Tibial artery (tissue), 4 donors: ENCODE measurements at places on chromosomes 1 and 21.
A peak's percentile ranks its signal among the peaks of the same experiment; 100 is the strongest.

- no peaks in the 10 kb centered on the region for H3K36me3 ChIP-seq
- no peaks in the 10 kb centered on the region for H3K4me1 ChIP-seq
- DNase-seq, result no peak
- H3K27me3 ChIP-seq, result no peaks in the 10 kb centered on the region
- no peak overlapping the region for H3K4me3 ChIP-seq
Observed at GRCh38 chr1:57204091-57204490, 219.8 kb downstream of the DAB1 start.

GRCh38 chr21:17981060-17981740 is 162.0 kb upstream of the C21orf91 start:
- no peaks in the 10 kb centered on the region for H3K4me1 ChIP-seq
- no peak overlapping the region for H3K27ac ChIP-seq

- no peaks in the 10 kb centered on the region for H3K27me3 ChIP-seq
- no peak overlapping the region for H3K4me3 ChIP-seq
- peak overlapping the region; percentile 77 for H3K27ac ChIP-seq
- H3K36me3 ChIP-seq, result no peaks in the 10 kb centered on the region
Observed at GRCh38 chr1:156659661-156659987, 17.6 kb downstream of the NES start.

- H3K4me3 ChIP-seq, result no peak overlapping the region
- DNase-seq, result no peak
- H3K36me3 ChIP-seq, result no peaks in the 10 kb centered on the region
- H3K27me3 ChIP-seq, result no peaks in the 10 kb centered on the region
- H3K27ac ChIP-seq, result no peak overlapping the region
- no peaks in the 10 kb centered on the region for H3K4me1 ChIP-seq
Observed at GRCh38 chr1:86387916-86388627, 8.1 kb downstream of the ODF2L start.

- H3K4me1 ChIP-seq, result peaks cover 10% of the 10 kb centered on the region
- no peak overlapping the region for H3K4me3 ChIP-seq
- H3K36me3 ChIP-seq, result no peaks in the 10 kb centered on the region
- H3K27ac ChIP-seq, result no peak overlapping the region
- no peaks in the 10 kb centered on the region for H3K27me3 ChIP-seq
- no peak for DNase-seq
Observed at GRCh38 chr21:33492571-33492970, 1.1 kb upstream of the DNAJC28 start.

DNA sequence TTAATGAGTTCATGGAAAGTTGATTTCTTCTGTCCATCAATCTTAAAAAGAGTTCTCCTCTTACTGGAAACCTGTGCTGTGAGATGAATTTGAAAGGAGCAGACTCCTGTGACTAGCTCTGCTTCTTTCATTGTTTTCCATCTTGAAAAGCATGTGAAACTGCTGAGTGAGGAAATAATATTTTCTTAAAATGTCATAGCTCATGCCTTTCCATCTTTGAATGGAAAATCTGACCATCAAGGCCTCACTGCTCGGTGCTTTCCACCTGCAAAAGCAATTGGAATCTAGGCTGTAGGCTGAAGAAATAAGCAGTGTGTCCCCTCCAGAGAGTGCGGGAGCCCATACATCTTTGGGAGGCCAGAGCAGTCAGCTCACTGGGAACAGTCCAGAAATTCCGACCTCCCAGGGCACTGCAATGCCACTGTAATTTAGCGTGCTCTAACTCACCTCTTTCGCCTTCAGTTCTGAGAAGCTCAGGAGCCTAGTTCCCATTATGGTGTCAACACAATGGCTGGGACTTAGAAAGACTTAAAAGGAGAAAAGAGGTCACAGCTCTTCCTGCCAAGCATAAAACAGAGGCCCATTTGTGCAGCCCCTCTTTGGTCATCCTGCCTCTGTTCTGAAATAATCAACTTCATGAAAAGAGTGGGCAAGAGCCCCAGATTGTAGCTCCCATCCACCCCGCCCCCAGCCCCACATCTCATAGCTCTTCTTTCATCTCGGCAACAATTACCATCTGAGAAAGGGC is 50.4 kb upstream of the F3 start:
- H3K27ac ChIP-seq, result no peak overlapping the region
- no peaks in the 10 kb centered on the region for H3K4me1 ChIP-seq
- no peaks in the 10 kb centered on the region for H3K27me3 ChIP-seq
- no peak for DNase-seq

DNA sequence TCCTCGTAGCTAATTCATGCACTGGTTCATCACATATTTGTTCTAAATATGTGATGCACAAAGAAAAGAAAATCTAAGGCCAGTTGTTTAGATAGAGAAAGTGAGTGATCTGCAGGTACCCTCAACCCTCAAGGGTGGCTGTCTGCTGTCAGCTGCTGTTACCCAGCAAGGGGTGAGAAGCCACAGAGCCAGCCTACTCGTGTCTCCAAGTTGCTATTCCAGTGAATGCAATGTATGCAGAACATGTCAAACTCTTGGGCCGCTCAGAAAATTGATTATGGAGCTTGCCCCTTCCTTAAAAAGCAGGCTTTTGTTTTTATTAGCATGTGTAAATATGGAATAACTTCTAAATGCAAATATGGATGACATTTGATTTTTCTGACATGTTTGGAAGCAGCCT is 336.3 kb upstream of the ST6GALNAC5 start:
- H3K27ac ChIP-seq, result no peak overlapping the region
- H3K4me3 ChIP-seq, result no peak overlapping the region
- no peak for DNase-seq
- no peaks in the 10 kb centered on the region for H3K4me1 ChIP-seq
- H3K27me3 ChIP-seq, result no peaks in the 10 kb centered on the region

- no peaks in the 10 kb centered on the region for H3K4me1 ChIP-seq
- peaks cover 35% of the 10 kb centered on the region for H3K27me3 ChIP-seq
- no peaks in the 10 kb centered on the region for H3K36me3 ChIP-seq
- no peak for DNase-seq
Observed at GRCh38 chr21:41545500-41546359, 37.8 kb upstream of the TMPRSS2 start.

- H3K27ac ChIP-seq, result peak within 1 kb of the TSS; percentile 68
- peaks cover 17% of the 10 kb centered on the region for H3K4me1 ChIP-seq
- peak within 1 kb of the TSS; percentile 57 for H3K4me3 ChIP-seq
Observed at GRCh38 chr1:966135-966703, at the start of gene PLEKHN1. Gene PLEKHN1 (plus strand): TSS chr1:966482. CDS start chr1:966532, 50 bp downstream.

GRCh38 chr1:212173567-212173966 is 111.6 kb upstream of the PPP2R5A start:
- no peak for DNase-seq
- H3K27ac ChIP-seq, result no peak overlapping the region
- H3K4me3 ChIP-seq, result no peak overlapping the region
- H3K27me3 ChIP-seq, result no peaks in the 10 kb centered on the region
- H3K36me3 ChIP-seq, result no peaks in the 10 kb centered on the region
- no peaks in the 10 kb centered on the region for H3K4me1 ChIP-seq

- DNase-seq, result no peak
- H3K4me1 ChIP-seq, result peaks cover 20% of the 10 kb centered on the region
- no peaks in the 10 kb centered on the region for H3K36me3 ChIP-seq
- H3K27me3 ChIP-seq, result peaks cover 5% of the 10 kb centered on the region
- no peak overlapping the region for H3K4me3 ChIP-seq
Observed at GRCh38 chr1:227791425-227792143, 23.9 kb upstream of the PRSS38 start.

- no peaks in the 10 kb centered on the region for H3K27me3 ChIP-seq
- no peak overlapping the region for H3K27ac ChIP-seq
- no peaks in the 10 kb centered on the region for H3K36me3 ChIP-seq
- DNase-seq, result no peak
Observed at GRCh38 chr1:71490432-71490831, 409.6 kb upstream of the ZRANB2 start.

DNA sequence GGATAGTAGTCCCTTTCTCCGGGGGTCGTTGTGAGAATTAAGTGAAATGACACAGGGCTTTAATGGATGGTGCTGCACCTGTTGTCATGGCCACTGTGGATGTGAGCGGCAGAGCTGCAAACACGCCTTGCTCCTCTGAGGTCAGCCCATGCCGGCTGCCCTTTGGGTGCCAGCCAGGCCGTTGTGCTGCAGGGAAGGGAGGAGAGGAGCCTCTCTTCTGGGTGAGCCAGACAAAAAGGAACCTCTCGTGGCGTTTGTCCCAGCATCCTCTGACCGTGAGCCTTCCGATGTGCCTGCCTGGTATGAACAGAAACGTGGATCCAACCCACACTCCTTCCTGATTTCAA is 383.0 kb upstream of the VAMP3 start:
- H3K4me3 ChIP-seq, result no peak overlapping the region
- H3K36me3 ChIP-seq, result no peaks in the 10 kb centered on the region
- H3K27ac ChIP-seq, result no peak overlapping the region
- peaks cover 14% of the 10 kb centered on the region for H3K4me1 ChIP-seq
